ENCODE measurements at places on chromosomes 7 and 10.

DNA sequence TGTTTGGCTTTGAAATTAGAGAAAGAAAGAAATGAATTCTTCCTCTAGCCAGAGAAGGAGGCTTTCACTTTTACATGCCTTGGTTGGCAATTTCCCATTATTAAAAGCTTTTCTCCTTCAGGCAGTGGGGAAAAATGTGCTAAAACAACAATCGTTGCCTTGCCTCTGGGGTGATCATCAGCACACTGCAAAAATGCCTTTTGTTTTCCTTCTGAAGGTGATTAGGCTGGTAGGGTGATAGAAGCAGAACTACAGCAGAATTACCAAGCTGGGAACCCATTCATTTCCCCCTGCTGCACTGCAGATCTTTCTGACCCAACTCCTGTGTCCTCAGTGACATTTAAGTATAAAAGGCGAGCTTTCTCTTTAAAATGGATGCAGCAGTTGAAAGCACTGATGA is 22.2 kb downstream of the ANK3 start:
- no peak for DNase-seq

GRCh38 chr10:130350996-130351395 is 214.8 kb downstream of the GLRX3 start:
- DNase-seq, result no peak

GRCh38 chr7:151674161-151674920 is 154.6 kb upstream of the RHEB start:
- no peak for DNase-seq

DNA sequence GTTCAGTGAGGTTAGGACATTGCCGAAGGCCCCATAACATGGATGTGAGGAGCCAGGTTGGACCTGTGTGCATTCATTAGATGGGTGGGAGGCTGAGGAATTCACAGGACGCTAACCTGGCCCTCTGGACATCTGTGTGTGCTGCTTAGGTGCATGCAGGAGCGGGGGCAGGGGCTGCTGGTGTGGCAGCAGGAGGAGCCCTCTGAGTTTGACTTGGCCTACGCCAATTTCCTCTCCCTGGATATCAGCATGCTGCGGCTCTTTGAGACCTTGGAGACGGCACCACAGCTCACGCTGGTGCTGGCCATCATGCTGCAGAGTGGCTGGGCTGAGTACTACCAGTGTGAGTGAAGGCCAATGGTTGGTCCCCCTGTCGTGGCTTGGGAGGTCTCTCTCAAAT is 34.5 kb upstream of the MMD2 start:
- DNase-seq, result no peak

- no peak for DNase-seq
These were observed 106.2 kb downstream of the TFEC start for GRCh38 chr7:115924411-115924810.

GRCh38 chr7:80826520-80827238 is 92.2 kb downstream of the SEMA3C start:
- no peak for DNase-seq

All from substantia nigra (tissue), 51 donors.